ENCODE measurements at places on chromosomes 3 and 15. TPM values are rescaled to one million over a fixed set of nuclear protein-coding genes. Genes with fewer than 3 reads are reported as not detected.

WDR76 gene
- total RNA-seq = 6.2 TPM

GRIP2 gene
- 0.52 TPM for total RNA-seq

DNA sequence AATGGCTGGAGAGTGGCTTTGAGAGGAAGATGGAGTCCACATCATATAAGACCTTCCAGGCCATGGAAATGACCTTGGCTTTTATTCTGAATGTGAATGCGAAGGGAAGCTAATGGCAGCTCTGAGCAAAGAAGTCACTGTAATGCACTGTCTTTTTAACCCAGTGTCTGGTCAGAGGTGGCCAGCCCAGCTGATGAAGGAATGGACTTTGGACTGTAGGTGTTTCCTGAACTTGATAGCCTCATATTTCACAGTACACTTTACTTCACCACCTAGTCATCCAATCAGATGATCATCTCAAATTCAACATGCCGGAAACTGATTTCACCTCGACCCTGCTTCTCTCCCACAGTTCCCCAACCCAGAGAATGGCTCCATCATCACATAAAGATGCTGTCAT is 33.4 kb downstream of the DCLK3 start:
- no peak overlapping the region for H3K27ac ChIP-seq
- H3K4me3 ChIP-seq = no peak overlapping the region
- no peaks in the 10 kb centered on the region for H3K36me3 ChIP-seq
- H3K27me3 ChIP-seq = no peaks in the 10 kb centered on the region
- peaks cover 4% of the 10 kb centered on the region for H3K4me1 ChIP-seq

DNA sequence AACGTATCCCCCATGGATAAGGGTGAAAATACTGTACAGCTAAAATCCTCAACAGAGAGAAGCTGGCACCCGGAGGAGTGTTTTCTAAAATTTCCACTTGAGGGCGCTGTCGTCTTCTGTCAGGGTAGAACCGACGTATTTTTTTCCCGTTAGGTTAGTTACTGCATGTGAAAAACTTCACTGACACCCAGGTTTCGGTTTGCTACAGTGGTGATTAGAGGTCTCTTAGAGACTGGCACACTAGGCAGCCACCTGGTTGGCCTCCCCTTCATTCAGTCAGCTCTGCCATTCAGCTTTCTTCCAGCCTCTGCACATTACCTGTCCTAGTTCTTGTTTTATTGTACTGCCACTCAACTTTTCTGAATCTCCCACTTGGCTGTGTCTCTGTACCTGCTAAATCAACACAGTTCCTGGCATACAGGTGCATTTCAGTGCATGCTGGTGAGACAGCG is 18.4 kb downstream of the CCK start:
- no peak overlapping the region for H3K4me3 ChIP-seq
- no peaks in the 10 kb centered on the region for H3K4me1 ChIP-seq
- no peaks in the 10 kb centered on the region for H3K27me3 ChIP-seq
- no peak for DNase-seq

GRCh38 chr15:64051407-64052259 is 5.3 kb upstream of the DAPK2 start:
- H3K4me3 ChIP-seq = no peak overlapping the region
- no peak overlapping the region for H3K27ac ChIP-seq
- no peaks in the 10 kb centered on the region for H3K27me3 ChIP-seq
- DNase-seq = no peak
- no peaks in the 10 kb centered on the region for H3K36me3 ChIP-seq

DNA sequence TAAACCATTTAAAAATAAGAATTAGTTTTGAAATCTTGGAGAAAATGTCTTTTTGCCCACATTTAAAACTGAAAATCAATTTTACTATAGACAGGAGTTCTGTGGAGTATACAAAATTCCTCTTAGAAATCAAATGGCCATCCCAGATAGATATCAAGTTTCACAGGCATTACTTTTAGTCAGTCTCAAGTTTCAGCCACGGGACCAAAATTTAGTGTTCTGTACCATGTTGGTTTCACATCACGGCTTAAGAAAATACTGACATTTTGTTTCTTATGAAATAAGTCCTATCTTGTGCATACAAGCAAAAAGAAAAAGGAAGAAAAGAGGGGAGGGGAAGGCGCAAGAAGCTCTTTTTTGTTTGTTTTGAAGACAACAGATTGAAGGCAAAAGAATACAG is 45.7 kb downstream of the EIF2AK4 start:
- no peak for DNase-seq
- H3K27ac ChIP-seq = no peak overlapping the region
- no peaks in the 10 kb centered on the region for H3K27me3 ChIP-seq
